Testis (tissue), 5 donors: ENCODE measurements at places on chromosomes 13 and 19. TPM values are rescaled to one million over a fixed set of nuclear protein-coding genes. Genes with fewer than 3 reads are reported as not detected.

Gene GFY
- polyA plus RNA-seq: 0.80 TPM

Gene ALOX5AP
- 13.4 TPM for polyA plus RNA-seq

Gene ZNF813
- 2.0 TPM for polyA plus RNA-seq

Gene KCNN4
- polyA plus RNA-seq: 4.1 TPM

Gene F7
- polyA plus RNA-seq: 2.2 TPM

Gene ZNF345
- polyA plus RNA-seq: 14.3 TPM

Gene NLRP7
- polyA plus RNA-seq: 14.5 TPM

Gene CALR3
- polyA plus RNA-seq: 102 TPM

Gene NCAN
- 2.3 TPM for polyA plus RNA-seq

Gene KIRREL2
- polyA plus RNA-seq: 0.84 TPM

Gene ZBTB32
- 125 TPM for polyA plus RNA-seq

Gene SLC10A2
- not detected for polyA plus RNA-seq

Gene CELF5
- polyA plus RNA-seq: 6.6 TPM

DNA sequence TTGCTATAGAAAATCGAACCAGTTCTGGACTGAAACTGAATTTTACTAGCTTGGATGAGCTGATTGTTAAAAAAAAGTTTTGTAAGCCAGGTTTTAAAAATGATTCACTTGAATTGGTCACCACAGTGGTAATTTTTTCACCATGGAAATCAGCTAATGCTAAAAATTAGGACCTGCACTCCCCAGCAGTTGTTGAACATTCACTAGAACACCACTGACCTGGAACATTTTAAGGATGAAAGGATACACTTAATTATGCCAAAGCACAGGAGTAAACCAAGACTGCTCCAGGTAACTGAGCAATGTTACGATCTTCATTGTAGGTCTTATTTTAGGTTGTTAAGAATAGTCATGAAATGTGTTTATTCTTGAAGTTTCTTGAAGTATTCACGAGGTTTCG is 1342.6 kb upstream of the SPRY2 start:
- H3K27me3 ChIP-seq: no peaks in the 10 kb centered on the region
- H3K27ac ChIP-seq: no peak overlapping the region
- H3K4me1 ChIP-seq: no peaks in the 10 kb centered on the region
- no peak for DNase-seq
- H3K4me3 ChIP-seq: no peak overlapping the region

DNA sequence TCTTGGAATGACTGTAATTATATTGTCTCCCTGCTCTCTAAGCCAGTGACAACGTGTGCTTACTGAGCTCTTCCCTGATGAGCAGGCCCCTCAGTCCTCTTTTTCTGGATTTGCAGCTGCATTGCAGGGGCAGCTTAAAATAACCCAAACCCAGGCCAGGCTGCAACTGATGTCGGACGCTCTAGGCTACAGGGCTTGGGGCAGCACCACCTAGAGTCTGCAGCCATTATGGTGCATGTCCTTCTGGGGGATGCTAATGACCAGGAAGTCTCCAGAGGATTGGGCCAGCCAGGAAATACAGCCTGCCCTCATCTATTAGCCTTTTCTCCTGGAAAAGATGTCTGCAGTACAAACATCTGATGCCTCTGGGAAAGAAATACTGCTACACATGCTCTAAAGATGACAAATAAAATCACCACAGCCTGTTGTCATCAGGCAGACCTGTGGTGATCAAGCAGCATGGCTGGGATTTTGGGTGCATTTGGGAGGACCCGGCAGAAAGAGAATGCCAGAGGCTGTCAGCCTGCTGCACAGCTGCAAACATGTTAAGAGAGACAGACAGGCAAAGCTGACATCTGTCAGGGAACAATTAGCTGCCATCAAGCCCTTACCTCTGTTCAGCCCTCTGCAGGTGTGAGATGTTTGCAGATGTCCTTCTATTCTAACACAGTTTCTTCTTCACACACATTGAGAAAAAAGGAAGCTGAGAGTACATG is 51.8 kb downstream of the CCDC70 start:
- H3K4me1 ChIP-seq: no peaks in the 10 kb centered on the region
- no peak for DNase-seq
- no peaks in the 10 kb centered on the region for H3K27me3 ChIP-seq
- H3K27ac ChIP-seq: no peak overlapping the region
- no peak overlapping the region for H3K4me3 ChIP-seq

- H3K4me3 ChIP-seq: no peak overlapping the region
- H3K4me1 ChIP-seq: no peaks in the 10 kb centered on the region
- H3K27ac ChIP-seq: no peak overlapping the region
- H3K27me3 ChIP-seq: no peaks in the 10 kb centered on the region
- no peaks in the 10 kb centered on the region for H3K36me3 ChIP-seq
Observed at GRCh38 chr13:50539791-50540530, 303.5 kb downstream of the DLEU7 start.

- H3K27ac ChIP-seq: no peak overlapping the region
- no peak for DNase-seq
- H3K4me3 ChIP-seq: no peak overlapping the region
- no peaks in the 10 kb centered on the region for H3K27me3 ChIP-seq
Observed at GRCh38 chr13:99797691-99798090, 173.9 kb downstream of the ZIC5 start.

- H3K4me3 ChIP-seq: no peak overlapping the region
- H3K4me1 ChIP-seq: no peaks in the 10 kb centered on the region
- DNase-seq: no peak
- H3K27ac ChIP-seq: no peak overlapping the region
- no peaks in the 10 kb centered on the region for H3K27me3 ChIP-seq
Observed at GRCh38 chr13:59519819-59520218, 643.9 kb downstream of the DIAPH3 start.

GRCh38 chr19:2567580-2567979 is 91.7 kb downstream of the GADD45B start:
- no peak overlapping the region for H3K4me3 ChIP-seq
- no peaks in the 10 kb centered on the region for H3K36me3 ChIP-seq
- no peaks in the 10 kb centered on the region for H3K27me3 ChIP-seq

DNA sequence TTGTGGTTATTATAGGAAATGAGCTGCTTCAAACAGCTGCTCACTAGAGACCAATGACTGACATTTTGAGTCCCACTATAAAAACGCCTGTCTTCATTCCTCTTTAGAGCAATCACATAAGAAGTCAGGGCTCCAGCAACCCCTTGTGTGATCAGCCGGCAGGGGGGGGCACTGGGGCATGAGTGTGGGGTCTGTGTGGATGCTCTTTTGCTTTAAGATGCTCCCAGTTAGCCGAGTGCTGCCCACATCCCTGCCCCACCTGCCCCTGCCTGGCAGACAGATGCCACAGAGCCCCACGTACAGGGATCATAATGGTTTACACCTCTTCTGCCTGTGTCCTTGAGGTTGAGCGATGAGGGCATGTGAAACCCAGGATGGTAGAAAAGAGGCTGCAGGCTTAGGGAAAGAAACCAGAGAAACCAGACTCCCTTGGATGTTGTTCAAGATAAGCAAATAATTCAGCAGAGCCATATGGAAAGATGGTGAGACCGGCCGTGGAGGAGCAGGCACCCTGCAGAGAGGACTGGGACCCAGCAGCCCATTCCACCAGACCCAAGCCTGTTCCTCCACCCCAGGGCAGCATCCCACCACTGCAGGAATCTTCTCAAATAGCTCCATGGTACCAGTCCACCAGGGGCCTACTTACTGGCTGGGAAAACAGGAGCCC is 55.4 kb downstream of the CHST8 start:
- no peaks in the 10 kb centered on the region for H3K27me3 ChIP-seq
- H3K4me3 ChIP-seq: no peak overlapping the region
- no peak for DNase-seq
- H3K36me3 ChIP-seq: no peaks in the 10 kb centered on the region

GRCh38 chr13:33441015-33441414 is 155.5 kb upstream of the STARD13 start:
- no peak overlapping the region for H3K4me3 ChIP-seq
- no peaks in the 10 kb centered on the region for H3K36me3 ChIP-seq
- H3K27ac ChIP-seq: no peak overlapping the region

- DNase-seq: no peak
Observed at GRCh38 chr13:36133950-36134626, 2.9 kb upstream of the DCLK1 start.

GRCh38 chr13:31121379-31122140 is 40.1 kb downstream of the HSPH1 start:
- no peak for DNase-seq
- H3K4me3 ChIP-seq: no peak overlapping the region
- H3K27me3 ChIP-seq: no peaks in the 10 kb centered on the region

DNA sequence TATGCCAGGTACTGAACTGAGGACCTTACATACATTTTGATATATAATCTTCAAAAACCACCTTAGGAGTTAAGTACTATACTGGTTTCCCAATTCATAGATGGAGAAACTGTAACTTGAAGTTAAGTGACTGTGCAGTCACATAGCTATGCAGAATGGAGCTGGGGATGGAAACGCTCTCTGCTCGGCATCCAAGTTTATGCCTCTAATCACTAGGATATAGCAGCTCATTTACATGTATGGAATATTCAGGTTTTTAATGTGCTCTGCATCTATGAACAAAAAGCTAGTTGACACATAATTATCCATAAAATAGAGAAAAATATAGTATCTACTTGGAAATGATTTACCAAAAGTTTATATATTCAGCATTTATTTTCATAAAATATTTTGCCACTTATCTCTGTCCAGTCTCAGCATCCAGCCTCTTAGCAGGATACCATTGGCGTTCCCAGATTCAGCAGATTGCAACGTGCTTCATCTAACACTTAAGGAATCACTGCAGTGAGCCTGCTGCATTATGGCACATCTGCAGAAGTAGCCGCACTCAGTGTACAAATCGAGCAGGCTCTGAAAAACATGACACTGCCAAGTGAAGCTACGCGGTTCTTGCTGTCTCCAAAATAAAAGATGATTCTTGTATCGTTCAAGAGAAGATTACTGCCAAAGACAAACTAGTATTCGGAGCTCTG is 70.4 kb downstream of the MRPL57 start:
- H3K4me3 ChIP-seq: no peak overlapping the region
- no peaks in the 10 kb centered on the region for H3K36me3 ChIP-seq
- DNase-seq: no peak
- H3K27me3 ChIP-seq: no peaks in the 10 kb centered on the region
- H3K4me1 ChIP-seq: no peaks in the 10 kb centered on the region

DNA sequence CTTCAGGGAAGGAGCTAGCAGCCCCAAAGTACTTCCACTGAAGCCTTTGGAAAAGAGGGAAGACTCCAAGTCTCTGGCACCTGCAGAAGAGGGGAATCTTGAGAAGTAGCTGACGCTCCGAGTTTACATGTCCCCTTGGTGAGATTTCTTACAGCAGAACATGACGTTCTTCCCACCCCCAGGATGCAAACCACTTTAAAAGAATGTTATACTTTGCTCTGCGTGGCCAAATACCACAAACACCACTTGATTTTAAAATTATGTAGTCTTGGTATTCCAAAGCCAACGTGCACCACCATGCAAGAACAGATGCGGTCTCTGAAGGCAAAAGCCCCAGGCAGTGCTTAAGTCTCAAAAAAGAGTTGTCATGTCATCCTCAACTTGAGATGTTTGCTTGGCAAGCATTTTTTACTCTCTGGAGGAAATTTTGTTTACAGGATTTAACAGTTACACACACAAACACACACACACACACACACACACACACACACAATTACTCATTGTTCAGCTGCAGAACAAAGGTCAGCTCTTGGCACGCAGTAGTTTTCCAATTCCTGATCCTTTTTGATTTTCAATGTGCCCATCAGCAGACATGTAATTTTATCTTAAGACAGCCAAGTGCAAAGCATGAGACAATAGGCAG is 106.1 kb downstream of the RGCC start:
- H3K27ac ChIP-seq: no peak overlapping the region
- H3K4me3 ChIP-seq: no peak overlapping the region
- H3K4me1 ChIP-seq: peaks cover 25% of the 10 kb centered on the region
- no peaks in the 10 kb centered on the region for H3K27me3 ChIP-seq
- DNase-seq: no peak

- no peak overlapping the region for H3K27ac ChIP-seq
- no peak for DNase-seq
- no peak overlapping the region for H3K4me3 ChIP-seq
- no peaks in the 10 kb centered on the region for H3K36me3 ChIP-seq
- no peaks in the 10 kb centered on the region for H3K27me3 ChIP-seq
Observed at GRCh38 chr13:50229960-50230661, 214.9 kb downstream of the KCNRG start.

- no peak overlapping the region for H3K4me3 ChIP-seq
- no peak overlapping the region for H3K27ac ChIP-seq
- DNase-seq: no peak
- H3K27me3 ChIP-seq: no peaks in the 10 kb centered on the region
- no peaks in the 10 kb centered on the region for H3K4me1 ChIP-seq
- H3K36me3 ChIP-seq: no peaks in the 10 kb centered on the region
Observed at GRCh38 chr13:24649688-24650043, 30.5 kb upstream of the ATP12A start.

GRCh38 chr13:77674852-77675251 is 22.6 kb upstream of the SLAIN1 start:
- H3K4me1 ChIP-seq: no peaks in the 10 kb centered on the region
- DNase-seq: no peak
- no peak overlapping the region for H3K4me3 ChIP-seq

DNA sequence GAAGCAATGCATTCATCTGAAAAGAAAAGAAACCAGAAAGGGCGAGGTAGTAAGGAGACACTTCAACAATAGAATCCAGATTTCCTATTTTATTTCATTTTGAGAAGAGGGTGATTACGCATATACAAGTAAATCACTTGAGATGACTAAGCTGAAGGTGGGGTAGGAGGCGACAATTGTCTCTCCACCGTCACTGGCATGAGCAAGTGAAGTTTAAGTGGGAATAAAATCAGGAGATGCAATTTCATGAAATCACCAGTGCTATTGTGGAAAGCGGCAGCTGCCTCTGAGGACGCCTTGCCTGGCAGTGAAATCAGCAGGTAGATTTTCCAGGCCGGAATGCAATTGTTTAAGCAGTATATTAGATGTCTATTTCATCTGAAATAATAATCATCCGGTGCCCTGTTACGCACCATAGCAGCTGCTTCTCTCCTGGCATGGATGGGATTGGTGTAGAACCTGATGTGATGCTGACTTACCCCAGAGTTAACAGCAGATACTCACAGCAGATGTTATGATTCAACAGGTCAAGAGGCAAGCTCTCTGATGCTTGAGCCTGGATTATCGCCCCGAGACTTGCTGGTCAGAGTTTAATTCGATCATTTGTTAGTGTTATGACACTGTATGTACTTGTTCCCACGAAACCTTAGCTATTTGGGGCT is 64.3 kb downstream of the RASL11A start:
- H3K36me3 ChIP-seq: no peaks in the 10 kb centered on the region
- no peaks in the 10 kb centered on the region for H3K27me3 ChIP-seq
- no peak for DNase-seq
- no peak overlapping the region for H3K4me3 ChIP-seq
- H3K4me1 ChIP-seq: no peaks in the 10 kb centered on the region
